ENCODE measurements at places on chromosomes 7 and 10.

DNA sequence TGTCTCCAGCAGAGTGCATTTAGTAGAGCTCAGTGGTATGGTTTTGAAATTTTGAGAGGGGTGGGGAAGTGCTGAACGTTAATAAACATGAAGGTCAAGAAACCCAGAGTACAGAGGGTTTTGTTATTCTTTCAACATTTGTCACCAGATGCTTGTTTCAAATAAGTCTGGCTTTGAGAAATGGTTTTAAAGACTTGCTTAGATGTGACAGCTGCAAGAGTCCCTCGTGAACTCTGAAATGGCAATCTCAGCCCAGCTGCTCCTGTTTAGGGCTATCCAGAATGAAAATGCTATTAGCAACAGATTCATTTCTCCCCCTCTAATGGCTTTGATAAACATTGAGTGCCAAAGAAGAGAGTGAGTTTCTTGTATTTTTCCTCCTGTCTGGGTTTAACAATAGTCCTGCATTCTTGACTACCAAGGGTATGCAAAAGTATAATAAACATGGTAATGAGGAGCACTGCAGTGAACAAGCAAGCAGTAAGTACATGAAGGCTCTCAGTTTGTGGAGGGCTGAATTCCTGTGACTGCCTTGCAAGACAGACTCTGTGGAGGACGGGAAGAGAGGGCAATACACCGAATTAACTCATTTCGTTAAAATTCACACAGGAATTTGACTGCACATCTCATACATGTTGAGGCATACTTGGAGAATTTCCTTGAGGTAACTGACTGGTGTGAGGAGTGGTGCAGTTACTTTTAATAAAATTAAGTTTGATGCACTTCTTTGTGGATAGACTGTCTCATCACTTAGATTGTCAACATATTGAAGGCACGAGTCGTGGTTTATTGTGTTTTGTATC is 490.9 kb downstream of the REEP3 start:
- DNase-seq, result no peak

GRCh38 chr10:113612154-113612553 is 51.7 kb downstream of the NRAP start:
- no peak for DNase-seq

DNA sequence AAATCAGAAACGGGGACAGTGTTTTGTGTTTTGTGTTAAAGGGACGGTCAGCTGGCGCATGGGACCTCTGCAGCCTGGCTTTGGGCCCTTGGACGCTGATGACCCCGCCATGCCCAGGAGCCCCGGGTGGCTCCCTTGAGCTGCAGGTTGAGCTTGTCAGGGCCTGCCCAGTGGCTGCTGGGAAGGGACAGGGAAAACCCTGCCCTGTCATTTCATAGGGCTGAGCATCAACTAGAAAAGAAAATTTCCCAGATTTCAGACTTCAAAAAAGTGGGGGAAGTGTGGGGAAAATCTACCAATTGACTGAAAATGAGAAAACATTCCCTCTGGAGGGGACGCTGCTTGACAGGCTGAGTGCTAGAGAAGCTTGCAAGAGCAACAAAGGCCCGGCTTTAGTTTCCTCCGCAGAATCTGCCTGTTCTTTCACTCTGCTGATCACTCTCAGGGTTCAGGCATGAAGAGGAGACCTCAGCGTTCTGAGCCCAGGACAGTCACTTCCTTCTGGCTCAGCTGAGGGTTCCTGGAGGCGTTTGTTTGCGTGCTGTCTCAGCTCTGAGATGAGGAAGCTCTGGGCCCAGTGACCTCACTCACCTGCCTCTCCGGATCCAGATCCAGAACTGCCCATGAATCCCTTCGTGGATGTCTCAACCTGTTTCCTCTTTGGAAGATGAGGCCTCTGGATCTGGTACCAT is 18.6 kb upstream of the DNAJB6 start:
- DNase-seq, result no peak

- DNase-seq, result no peak
Observed at GRCh38 chr7:137923380-137923779, 76.6 kb upstream of the DGKI start.

DNA sequence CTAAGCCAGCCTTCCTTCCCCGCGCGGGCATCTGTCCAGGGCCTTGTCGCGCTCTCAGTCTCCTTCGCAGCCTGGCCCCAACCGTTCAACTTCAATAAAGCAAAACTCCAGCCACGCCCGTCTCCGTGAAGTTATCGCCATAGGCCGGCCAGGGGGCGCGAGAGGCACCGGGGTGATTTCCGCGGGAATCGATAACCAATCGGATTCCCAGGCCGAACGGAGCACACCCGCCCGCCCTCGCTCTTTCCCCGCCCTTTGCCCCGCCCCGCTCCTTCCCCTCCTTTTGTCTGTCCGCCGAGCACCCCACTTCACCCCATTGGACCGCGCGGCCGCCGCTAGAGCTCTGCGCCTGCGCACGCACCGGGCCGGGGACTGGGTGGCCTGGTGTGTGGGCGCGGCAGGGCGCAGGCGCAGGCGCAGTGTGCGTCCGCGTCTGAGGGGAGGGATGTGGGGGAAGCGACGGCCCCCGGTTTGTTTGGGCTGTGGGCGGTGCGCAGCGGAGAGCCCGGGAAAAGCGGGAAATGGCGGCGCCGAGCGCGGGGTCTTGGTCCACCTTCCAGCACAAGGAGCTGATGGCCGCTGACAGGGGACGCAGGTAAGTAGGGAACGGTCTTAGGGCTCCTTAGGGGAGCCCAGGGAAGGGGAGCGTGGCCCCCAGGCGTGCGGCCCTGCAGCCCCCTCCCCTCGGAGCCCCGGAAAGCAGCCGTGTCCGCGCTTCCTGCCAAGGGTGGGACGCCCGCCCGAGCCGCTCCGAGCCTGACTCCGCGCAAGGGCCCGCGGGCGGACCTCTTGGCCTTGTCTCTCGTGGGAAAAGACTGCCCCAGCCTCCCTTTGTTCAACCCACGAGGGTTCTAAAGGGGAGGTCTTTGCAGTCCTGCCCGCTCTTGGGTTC is at the start of gene CASP2:
CASP2 (plus strand) TSS at position 417 of the 892 bp plus-strand sequence; CDS start at position 522, 105 bp downstream.
- DNase-seq, result peak; percentile 100

- DNase-seq, result no peak
Observed at GRCh38 chr10:105148456-105148855, 507.4 kb downstream of the SORCS3 start.

DNA sequence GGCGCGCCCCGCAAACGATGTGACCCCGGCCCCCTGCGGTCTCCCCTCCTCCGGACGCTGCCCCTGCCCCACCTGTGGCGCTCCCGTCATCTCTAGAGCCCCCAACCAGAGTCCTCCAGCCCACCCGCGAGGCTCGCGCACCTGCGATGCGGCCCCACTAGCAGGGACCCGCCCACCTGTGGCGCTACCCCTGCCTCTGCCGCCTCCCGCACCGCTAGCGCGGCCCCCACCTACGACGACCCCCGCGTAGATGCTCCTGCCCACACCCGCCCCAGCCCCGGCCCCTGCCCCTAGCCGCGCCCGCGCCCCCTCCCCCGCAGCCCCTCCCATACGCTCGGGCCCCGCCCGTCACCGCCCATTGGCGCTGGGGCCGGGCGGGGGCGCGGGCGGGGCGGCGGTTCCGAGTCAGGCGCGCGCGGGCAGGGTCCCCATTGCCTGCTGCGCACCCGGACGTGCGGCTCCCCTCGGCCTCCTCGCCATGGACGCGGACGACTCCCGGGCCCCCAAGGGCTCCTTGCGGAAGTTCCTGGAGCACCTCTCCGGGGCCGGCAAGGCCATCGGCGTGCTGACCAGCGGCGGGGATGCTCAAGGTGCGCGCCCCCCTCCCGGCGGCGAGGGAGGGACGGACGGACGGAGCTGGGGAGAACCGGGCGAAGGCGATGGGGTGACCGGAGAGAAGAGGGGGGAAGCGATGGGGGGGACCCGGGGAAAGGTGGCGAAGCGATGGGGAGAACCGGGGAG is at the start of gene PFKP:
PFKP (plus strand) TSS at position 431 of the 741 bp plus-strand sequence; CDS start at position 479, 48 bp downstream.
- no peak for DNase-seq

GRCh38 chr7:103989785-103990767 is 618 bp upstream of the RELN start:
- DNase-seq, result no peak

DNA sequence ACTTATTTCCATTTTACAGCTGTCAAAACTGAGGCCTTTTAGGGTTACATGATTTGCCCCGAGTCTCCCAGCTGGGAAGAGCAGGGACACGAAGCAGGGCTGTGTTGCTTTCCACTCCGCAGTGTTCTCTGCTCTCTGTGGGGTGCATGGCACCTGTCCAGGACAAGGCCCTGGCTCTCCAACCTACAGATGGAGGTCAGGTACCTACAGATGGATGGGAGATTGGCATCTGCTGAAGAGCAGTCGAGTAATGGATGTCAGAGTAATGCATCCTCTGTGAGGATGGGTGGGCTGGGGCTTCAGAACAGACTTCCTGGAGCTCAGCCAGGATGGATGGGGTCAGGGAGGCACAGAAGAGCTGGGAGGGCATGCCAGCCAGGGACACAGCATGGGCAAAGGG is 85.0 kb downstream of the EMX2 start:
- DNase-seq, result no peak

- no peak for DNase-seq
Observed at GRCh38 chr7:117682681-117683385, 190.4 kb downstream of the CTTNBP2 start.

DNA sequence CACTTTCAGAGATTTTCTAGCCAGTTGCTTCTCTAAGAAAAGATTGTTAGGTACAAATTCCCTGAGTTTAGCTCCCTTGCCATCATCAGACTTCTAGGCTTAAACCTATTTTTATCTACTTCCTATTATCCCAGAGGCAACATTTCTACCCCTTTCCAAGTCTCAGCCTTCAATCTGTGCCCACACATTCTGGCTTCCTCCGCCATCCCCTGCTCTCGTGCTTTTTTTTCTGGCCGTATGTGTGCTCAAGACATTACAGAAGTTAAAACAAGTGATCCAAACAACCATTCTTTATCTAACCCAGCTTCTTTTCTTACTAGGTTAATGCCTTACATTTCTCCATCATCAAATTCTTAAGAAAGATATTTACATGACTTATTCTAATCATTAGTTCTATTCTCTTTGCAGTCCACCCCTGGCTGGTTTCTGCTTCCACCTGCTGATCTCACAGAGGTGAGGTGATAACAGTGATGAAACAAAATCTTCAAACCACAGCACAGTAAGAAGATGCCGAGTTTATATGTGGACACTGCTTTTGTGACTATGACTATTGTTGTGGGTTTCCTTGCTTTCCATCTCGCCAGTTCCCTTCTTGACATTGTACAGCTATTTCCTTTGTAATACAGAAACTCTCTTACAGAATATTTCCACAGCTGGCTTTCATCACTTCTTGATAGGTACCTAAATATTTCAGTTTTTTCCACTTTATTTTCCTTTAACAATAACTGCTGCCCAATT is 18.3 kb upstream of the CDK6 start:
- no peak for DNase-seq

DNA sequence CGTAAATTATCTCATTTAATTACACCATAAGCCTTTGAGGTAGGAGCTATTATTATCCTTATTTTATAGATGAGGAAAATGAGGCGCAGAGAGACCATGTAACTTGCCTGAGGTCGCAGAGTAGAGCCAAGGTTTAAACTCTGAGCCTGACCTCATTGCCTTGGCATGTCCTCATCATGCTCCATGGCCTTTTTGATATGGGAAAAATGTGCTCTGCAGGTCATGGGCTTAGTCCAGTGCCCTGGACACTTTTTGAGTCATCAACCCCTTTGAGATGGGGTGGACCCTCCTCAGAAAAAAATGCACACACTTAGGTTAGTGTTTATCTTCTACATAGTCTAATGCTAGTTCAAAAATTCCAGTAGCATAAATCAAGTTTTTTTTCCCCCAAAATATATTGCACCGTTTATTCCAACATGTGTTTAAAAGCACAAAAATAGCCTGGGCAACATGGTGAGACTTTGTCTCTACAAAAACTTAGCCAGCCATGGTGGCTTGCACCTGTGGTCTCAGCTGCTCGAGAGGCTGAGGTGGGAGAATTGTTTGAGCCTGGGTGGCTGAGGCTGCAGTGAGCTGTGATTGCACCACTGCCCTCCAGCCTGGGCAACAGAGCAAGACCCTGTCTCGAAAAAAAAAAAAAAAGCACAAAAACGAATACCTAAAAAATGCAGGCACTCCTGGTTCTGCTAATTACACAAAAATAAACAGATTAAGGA is 28.6 kb upstream of the TMEM178B start:
- no peak for DNase-seq

- DNase-seq, result no peak
Observed at GRCh38 chr10:6037422-6037821, 24.7 kb downstream of the IL2RA start.

DNA sequence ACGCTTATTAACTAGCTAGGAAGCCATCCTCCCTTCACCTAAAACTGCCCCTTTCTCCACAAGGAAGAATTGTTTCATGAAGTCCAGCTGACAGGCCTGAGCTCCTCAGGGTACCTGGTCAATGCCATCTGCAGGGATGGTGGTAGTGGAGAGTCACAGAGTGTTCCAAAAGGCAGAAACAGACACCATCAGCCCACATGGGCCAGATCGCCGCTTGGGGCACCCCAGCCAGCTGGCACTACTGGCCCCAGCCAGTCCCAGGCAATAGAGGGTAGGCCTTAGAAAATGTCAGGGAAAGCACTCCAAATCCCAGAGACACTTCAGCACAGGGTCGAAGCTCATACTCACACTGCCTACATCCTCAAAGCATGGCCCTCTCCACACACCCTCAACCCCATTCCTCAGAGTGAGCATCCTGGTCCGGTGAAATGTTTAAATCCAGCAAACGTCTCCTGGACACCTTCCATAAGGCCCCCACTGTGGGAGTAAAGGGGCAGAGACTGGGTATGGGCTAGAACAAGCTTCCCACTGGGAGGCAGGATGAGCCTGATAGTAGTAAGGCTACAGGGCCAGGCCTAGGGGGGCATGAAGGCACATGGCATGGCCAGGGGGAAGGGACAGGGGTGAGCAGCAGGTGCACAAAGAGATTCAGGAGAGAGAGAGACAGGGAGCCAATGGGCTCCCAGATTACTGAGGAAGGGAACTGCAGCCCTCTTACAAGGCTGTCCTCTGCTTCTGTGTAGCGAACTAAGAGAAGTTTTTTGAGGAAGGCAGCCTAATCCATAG is 1.9 kb downstream of the LRRC20 start:
- DNase-seq, result no peak

- no peak for DNase-seq
Observed at GRCh38 chr10:124339119-124340032, 79.3 kb downstream of the OAT start.

All from COLO829 (cell line).